NCI-H1092 (cell line): ENCODE measurements at places on chromosomes 16 and 17.

DNA sequence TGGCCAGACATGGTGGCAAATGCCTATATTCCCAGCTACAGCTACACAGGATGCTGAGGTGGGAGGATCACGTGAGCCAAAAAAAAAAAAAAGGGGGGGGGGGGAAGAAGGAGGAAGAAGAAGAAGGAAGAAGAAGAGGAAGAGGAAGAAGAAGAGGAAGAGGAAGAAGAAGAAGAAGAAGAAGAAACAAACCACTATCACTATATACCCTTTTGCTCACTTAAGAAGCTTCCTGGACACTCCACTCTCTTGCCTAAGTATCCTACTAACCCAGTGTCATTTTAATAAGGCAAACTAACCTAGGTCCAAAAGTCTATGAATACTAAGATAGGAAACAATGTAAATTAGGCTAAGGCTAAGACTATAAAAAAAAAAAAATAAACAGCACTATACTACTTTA is 54.8 kb downstream of the GPATCH8 start:
- no peak for DNase-seq

GRCh38 chr16:89921702-89922476 is 1.3 kb upstream of the TUBB3 start:
- DNase-seq: no peak

GRCh38 chr17:77926981-77927380 is 31.5 kb upstream of the TNRC6C start:
- DNase-seq: no peak

- no peak for DNase-seq
Measured at GRCh38 chr16:59759296-59759695, 1025.2 kb upstream of the GOT2 start.

DNA sequence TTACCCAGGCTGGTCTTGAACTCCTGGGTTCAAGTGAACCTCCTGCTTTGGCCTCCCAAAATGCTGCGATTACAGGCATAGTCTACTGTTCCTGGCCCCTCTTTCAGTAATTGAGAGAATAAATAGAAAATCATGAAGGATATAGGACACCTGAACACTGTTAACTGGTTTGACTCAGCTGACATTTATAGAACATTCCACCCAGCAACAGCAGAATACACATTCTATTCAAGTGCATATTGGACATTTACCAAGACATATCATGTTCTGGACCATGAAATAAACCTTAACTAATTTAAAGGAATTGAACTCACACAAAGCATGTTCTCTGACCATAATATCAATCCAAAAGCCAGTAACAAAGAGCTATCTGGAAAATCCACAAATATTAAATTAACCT is 19.8 kb upstream of the BAIAP2 start:
- no peak for DNase-seq

DNA sequence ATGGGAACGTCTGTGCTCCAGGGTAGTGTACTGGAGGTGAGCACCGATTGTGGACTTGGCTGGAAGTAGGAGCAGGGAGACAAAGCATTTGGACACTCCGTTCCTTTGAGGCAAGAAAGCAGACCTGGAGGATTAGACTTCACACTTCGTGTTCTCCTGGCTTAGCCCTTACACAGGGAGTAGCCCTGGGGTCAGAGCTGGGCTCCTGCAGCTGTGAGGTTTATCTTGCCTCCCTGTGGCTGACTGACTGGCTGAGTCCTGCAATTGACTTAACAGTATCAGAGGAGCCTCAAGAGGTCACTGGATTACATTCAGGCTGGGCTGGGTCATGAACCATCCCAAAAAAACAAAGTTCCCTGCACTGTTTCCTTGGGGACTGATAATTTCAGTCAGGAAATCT is 37.1 kb downstream of the MPRIP start:
- DNase-seq: no peak

GRCh38 chr17:82226809-82227628 is 1.8 kb upstream of the SLC16A3 start:
- DNase-seq: no peak

- DNase-seq: peak; percentile 23
Measured at GRCh38 chr17:9151091-9151490, 129.8 kb downstream of the NTN1 start.

DNA sequence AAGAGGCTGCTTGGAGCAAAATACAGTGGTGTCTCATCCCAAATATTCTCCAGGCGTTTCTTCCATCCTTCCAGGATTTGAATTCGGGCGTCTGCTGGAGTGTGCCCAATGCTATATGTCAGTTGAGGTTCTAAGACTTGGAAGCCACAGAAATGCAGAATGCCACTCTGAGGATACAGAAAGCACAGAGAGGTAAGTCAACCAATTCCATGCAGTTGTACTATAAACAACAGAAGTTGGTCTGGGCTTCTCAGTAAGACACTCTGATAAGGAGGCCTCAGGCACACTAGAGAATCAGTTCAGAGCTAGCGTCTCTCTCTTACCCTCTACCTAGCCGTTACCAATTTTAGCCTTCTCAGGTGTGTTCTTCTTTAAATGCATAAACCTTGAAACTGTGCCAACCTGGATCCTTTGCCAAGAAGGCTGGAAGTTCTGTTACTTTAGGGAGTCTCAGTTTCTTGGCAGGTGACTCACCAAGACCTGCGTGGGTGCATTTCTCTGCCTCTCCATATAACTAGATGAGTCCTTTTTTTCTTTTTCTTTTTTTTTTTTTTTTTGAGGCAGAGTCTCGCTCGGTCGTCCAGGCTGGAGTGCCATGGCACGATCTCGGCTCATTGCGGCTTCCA is 15.1 kb downstream of the NQO1 start:
- no peak for DNase-seq

DNA sequence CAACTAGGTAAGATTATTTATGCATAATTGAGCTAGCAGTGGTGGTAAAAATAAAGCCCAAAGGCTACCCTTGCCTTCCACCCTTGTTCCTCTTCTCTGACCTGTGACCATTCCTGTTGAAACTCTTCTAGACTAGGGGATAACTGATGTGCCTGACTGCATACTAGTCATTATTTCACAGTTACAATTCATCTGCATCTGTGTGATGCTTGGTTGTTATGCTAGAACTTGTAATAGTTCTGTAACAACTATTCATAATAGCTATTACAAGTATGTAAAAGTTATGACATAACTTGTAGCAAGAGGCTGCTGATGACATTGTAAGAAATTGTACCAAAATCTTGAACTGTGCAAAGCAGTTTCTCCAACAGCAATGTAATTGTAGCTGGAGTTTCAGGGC is 2.4 kb upstream of the VAC14 start:
- DNase-seq: no peak

DNA sequence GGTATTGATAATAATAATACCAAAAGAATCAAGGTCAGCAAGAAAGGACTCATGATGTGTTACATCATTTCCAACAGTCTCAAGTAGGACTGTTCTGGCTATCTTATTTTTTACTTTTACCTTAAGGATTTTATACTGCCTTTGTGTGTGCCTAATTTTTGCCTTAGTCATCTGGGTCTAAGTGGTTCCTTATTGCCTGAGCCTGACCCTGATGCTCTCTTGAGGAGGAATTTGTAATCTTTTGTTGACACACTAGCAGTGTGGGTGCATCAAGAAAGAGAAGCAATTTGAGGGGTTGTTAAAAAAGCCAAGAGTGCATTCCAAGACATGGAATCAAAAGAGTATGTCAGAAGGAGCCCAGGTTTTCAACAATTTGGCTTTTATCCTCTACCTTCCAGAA is 59.3 kb downstream of the TMEM100 start:
- no peak for DNase-seq

- no peak for DNase-seq
Measured at GRCh38 chr17:10773391-10773790, 30.5 kb downstream of the TMEM238L start.

- no peak for DNase-seq
Measured at GRCh38 chr17:78356101-78356713, 3.7 kb downstream of the SOCS3 start.

DNA sequence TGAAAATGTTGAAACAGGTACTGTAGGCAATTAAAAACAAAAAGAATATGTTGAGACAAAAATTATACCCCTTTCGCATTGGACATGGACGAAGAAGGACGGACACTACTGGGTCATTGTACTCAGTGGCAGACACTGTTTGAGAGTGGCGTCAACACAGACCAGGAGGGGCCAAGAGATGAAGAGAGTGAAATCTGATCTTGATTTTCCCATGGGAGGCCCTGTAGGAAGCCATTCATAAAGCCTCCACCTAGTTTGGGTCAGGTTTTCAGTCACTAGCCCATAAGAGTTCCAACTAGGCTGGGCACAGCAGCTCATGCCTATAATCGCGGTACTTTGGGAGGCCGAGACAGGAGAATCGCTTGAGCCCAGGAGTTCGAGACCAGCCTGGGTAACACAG is 23.6 kb upstream of the SMURF2 start:
- DNase-seq: no peak

DNA sequence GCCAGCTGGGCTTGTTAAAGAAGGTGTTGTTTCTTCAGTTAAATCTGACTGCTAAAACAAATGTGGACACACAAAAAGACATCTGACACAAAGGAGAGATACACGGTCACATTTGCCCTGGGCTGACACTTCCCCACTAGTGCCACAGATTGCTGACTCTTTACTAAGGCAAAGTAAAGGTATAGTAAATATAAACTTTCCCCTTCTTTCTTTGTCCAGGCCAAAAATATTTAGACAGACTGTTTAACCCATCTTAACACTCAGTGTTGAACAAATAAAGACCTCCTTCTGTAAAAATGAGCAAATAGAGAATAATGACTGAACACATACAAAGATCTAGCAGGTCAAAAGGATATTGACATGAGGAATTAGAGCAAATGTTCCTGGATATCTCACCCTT is 58.4 kb downstream of the SCNN1G start:
- DNase-seq: no peak

DNA sequence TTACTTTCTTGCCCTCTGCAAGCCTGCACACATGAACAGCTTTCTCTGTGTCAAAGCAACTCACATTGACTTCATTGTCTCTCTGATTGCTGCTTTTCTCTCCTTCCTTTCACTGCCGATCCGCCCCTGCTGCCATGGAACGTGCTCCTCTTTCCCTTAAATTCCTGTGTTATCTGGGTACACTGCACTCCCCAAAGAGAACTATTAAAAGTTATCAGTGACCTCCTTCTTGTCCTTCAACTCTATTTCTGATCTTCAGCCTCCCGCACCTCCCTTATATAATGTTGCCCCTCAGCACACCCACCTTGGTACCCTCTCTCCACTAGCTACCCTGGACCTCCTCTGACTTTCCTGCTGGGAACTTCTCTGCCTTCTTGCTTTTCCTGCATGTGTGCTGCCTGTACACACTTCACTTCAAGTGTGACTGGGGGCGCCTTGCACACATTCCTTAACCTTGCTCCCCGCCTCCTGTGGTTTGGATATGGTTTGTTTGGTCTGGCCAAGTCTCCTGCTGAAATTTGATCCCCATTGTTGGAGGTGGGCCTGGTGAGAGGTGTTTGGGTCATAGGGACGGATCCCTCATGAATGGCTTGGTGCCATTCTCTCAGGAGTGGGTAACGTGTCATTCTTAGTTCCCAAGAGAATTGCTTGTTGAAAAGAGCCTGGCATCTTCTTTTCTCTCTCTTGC is 26.7 kb upstream of the PMP22 start:
- no peak for DNase-seq

DNA sequence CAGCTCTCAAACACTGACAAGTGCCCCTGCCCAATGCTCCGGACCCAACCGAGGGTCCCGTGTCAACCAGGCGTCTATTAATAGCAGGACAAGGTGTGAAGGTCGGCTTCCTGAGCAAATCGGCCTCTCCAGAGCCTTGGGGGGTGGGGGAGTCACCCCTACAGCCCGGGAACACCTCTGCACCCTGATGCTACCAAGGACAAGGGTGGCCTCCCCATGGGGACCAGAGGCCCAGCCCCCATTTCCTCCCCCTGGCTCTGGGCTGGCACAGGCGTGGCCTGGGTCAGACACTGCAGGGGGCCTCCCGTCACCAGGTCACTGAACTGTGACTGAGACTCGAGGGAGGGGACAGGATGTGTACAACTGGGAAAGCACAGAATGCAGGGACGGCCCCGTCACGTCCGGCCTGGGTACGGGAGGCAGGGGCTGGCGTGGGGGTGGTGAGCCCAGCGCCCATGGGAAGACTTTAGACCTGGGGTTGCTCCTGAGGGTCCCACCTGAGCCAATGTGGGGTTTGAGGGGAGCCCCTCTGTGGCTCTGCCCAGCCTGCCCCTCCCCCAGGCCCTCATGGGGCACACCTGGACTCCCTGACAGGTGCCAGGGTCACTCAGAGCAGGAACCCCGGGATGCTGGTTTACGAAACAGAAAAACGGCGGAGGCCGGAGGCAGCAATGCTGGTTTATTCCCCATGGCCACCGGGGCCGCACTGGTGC is 579 bp upstream of the CYBA start:
- DNase-seq: no peak

GRCh38 chr16:87833548-87833947 is 35.8 kb downstream of the SLC7A5 start:
- no peak for DNase-seq

- no peak for DNase-seq
Measured at GRCh38 chr17:15268461-15268860, 3.3 kb upstream of the PMP22 start.

DNA sequence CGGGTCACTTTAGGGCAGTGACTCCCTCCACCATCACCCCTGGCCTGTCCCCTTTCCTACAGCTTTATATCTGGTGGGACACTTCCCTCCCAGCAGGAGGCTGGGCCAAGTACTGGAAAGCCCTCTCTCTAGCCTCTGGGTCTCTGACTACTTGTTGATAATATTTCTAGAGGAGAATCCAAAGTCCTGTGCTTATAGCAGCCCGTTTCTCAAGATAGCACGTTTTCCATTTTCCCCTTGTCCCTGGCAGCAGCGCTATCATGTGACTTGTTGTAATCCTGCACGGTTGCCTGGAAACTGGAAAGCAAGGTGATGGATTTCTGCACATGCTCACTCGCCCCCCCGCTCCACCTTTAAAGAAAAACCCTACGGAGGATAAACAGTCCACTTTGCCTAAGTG is 3.3 kb upstream of the AXIN2 start:
- DNase-seq: peak; percentile 51
